ENCODE measurements at places on chromosomes 5 and 9. TPM values are rescaled to one million over a fixed set of nuclear protein-coding genes. Genes with fewer than 3 reads are reported as not detected.

Gene SEMA4D
- total RNA-seq: 5.3 TPM

GRCh38 chr5:169978714-169979113 lies 1.6 kb downstream of the INSYN2B start:
- peaks cover 9% of the 10 kb centered on the region for H3K36me3 ChIP-seq
- no peaks in the 10 kb centered on the region for H3K27me3 ChIP-seq
- no peak for DNase-seq
- no peak overlapping the region for H3K27ac ChIP-seq

Gene SPARC
- total RNA-seq: 0.54 TPM

Gene CTXN3
- not detected for total RNA-seq

DNA sequence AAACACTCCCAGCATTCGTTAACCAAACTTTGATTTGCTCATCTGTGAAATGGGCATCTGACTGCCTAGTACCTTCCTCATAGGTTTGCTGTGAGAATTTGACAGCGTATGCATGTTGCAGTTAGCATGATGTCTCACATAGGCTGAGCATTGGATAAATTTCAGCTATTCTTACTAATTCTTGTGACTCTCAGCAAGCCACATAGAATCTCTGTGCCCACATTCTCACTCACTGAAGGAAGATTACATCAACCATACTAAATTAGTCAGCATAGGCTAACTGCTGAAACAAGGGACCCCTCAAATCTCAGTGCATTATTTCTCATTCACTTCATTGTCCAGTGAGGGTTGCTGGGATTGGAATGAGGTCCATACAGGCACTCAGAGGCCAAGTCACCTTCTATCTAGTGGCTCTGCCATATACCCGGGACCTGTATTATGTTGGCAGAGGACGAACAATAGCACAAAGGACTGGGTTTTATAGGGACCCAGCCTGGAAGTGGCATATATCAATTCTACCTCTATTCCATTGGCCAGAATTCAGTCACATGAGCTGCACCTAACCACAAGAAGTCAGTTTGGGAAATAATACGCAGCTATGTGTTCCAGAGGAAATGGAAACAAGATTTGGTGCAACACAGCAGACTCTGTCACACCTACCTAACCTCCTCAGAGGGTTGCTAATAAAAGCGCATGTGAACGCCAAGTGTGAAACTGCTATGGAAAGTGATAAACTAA lies 4.2 kb upstream of the PTGER4 start:
- H3K4me1 ChIP-seq: peaks cover 14% of the 10 kb centered on the region
- H3K36me3 ChIP-seq: no peaks in the 10 kb centered on the region
- DNase-seq: no peak
- no peak overlapping the region for H3K27ac ChIP-seq

DNA sequence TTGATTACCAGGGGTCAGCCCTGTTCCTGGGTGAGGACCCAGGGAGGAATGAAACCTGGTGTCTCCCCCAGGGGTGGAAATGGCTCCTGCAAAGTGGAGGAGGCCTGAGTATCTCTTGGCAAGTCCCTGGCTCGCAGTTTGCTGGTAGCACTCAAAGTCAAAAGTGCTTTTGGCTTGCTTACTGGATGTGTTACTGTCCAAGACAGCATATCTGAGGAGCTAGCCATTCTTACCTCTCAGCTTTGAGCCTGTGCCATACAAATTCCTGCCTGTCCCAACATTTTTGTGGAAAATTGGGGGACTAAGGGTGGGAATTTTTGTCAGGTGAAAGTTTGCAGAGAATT lies 9.9 kb downstream of the ZNF618 start:
- DNase-seq: no peak
- H3K27me3 ChIP-seq: no peaks in the 10 kb centered on the region
- no peak overlapping the region for H3K27ac ChIP-seq
- no peaks in the 10 kb centered on the region for H3K36me3 ChIP-seq

DNA sequence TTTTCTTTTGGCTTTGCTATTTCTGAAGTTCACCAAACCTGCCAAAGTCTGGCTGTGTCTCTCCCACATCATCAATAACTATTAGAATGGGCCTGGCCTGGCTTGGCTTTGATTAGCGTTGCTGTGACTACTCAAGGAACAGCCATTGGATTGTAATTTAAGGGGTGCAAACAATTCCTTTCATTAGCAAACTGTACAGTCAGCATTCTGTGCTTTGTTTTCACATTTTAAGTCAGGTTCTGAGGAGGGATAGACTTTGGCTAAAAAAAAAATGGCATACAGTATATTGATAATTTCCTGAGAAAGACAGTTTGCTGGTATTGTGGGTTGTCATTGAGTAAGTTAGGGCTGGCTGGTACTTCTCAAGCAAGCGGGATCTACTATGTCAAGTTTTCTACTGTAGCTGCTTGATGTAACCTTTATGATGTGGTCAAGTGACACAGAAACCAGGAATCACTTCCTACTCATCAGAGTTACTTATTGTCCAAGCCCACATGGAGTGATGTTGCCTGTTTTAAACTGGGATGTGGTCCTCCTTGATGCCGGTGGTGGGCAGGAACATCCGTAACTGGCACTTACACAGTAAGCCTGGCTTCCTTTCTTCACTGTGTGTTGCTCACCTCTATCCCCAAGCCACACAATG lies 161.4 kb downstream of the CD180 start:
- peaks cover 9% of the 10 kb centered on the region for H3K4me1 ChIP-seq
- H3K36me3 ChIP-seq: no peaks in the 10 kb centered on the region
- H3K4me3 ChIP-seq: no peak overlapping the region
- no peak overlapping the region for H3K27ac ChIP-seq
- no peaks in the 10 kb centered on the region for H3K27me3 ChIP-seq
- DNase-seq: no peak

Gene TARS1
- 132 TPM for total RNA-seq

DNA sequence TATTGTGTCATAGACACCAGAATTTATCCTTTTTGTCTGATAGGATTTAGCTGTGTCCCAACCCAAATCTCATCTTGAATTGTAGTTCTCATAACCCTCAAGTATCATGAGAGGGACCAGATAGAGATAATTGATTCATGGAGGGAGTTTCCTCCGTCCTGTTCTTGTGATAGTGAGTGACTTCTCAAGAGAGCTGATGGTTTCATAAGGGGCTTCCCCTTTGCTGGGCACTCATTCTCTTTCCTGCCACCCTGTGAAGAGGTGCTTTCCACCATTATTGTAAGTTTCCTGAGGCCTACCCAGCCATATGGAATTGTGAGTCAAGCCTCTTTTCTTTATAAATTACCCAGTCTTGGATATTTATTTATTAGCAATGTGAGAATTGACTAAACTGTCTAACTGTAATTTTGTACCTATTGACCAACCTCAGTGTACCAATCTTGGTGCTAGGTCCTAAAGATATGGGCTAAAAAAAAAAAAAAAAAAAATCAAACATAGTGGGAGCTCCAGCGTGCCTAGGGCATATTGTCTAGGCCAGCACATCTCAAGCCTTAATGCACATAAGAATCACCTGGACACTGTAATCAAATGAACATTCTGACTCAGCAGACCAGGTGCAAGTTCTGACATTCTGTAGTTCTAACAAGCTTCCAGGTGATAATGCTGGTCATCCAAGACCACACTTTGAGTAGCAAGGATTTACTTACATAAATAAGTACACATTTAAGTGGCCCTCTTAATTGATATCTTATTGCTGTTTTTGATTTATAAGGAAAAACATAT lies 30.5 kb downstream of the ST8SIA4 start:
- H3K27ac ChIP-seq: no peak overlapping the region
- H3K4me1 ChIP-seq: peaks cover 10% of the 10 kb centered on the region
- peaks cover 4% of the 10 kb centered on the region for H3K36me3 ChIP-seq
- no peak for DNase-seq

- no peak overlapping the region for H3K27ac ChIP-seq
- no peaks in the 10 kb centered on the region for H3K4me1 ChIP-seq
- no peak overlapping the region for H3K4me3 ChIP-seq
- no peak for DNase-seq
- H3K36me3 ChIP-seq: no peaks in the 10 kb centered on the region
Observed at GRCh38 chr5:11984196-11984595, 80.0 kb upstream of the CTNND2 start.

Gene PLAA
- total RNA-seq: 33.7 TPM

DNA sequence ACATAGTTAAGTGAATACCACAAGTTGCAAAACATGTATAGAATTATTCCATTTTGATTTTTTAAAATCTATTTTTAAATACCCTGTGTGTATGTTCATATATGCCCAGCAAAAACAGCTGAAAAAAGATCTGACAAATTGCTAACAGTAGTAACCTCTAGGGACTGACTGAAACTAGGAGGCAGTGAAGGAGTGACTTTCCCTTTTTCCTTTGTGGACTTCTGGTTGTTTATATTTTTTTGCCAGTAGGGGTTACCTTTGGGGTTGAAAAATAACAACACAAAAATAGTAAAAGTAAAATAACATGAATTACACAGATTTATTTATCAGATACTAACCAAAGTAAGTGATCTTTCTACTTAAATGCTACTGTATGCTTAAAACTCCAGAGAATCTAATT lies 2.9 kb downstream of the MEGF9 start:
- H3K27ac ChIP-seq: peak overlapping the region; percentile 94
- no peaks in the 10 kb centered on the region for H3K27me3 ChIP-seq
- H3K4me1 ChIP-seq: peaks cover 77% of the 10 kb centered on the region
- H3K4me3 ChIP-seq: peak overlapping the region; percentile 84
- peaks cover 60% of the 10 kb centered on the region for H3K36me3 ChIP-seq

DNA sequence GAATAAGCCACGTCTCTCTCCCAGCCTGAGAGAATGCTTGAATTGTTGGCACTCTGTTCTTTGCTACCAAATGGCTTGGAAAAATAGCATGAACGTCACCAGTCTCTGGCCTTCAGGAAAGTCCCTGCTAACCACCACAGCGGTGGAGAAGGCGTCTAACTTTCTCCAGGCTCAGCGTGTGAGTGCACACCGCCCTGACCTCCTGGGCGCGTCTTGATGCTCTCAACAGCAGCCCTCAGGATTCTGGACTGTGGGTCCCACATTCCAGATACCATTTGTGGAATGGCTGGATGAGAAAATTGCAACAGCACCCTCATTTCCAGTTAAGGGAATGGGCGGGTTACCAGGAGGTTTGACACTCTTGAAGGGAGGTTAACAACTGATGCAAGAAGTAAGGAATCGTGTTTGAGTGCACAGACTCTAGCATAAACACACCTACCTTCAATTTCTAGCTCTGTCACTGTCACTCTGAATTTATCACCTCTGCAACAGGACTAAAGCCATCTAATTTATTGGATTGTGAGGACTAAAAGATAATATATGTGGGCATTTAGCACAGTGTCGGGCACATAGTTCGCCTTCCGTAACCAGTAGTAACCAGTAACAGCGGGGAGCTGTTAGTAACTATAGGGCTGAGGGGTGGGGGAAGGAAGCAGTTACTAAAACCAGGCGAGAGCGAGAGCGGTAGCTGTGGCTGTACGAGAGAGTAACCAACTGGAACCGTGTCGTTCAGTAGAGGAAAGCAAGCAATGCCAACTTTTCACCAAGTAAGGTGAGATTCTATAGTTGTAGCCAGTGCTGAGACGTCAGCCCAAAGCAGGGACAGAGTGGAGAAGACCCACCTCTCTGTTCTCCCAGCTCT lies 807 bp upstream of the PLGRKT start:
- peak overlapping the region; percentile 89 for H3K4me3 ChIP-seq
- peaks cover 19% of the 10 kb centered on the region for H3K4me1 ChIP-seq
- H3K27ac ChIP-seq: peak overlapping the region; percentile 92
- no peaks in the 10 kb centered on the region for H3K27me3 ChIP-seq
- peaks cover 14% of the 10 kb centered on the region for H3K36me3 ChIP-seq
- DNase-seq: peak; percentile 92

- no peak overlapping the region for H3K27ac ChIP-seq
- H3K27me3 ChIP-seq: no peaks in the 10 kb centered on the region
- no peaks in the 10 kb centered on the region for H3K36me3 ChIP-seq
- H3K4me1 ChIP-seq: peaks cover 8% of the 10 kb centered on the region
- DNase-seq: no peak
Observed at GRCh38 chr5:61617995-61618525, 286.0 kb downstream of the ZSWIM6 start.

GRCh38 chr5:52554293-52554692 lies 233.4 kb upstream of the ITGA1 start:
- H3K27me3 ChIP-seq: no peaks in the 10 kb centered on the region
- H3K36me3 ChIP-seq: no peaks in the 10 kb centered on the region
- H3K4me1 ChIP-seq: no peaks in the 10 kb centered on the region
- no peak for DNase-seq
- no peak overlapping the region for H3K4me3 ChIP-seq

DNA sequence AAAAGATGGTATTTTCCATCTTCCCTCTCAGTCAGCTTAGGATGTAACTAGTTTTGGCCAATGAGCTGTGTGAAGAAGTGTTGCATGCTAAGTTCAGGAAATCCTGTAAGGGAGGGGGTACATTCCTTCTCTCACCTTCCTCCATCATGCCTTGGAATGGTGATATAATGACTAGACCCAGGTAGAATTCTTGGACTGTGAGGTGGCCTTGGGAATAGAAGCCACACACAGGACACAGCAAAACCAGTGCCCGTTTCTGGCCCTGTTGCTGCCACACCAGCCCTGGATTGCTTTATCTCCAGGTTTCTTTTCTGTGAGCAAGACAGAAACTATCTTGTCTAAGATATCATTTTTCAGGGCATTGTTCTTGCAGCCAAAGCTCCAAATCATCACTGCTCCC lies 10.5 kb upstream of the ZNF354A start:
- H3K4me1 ChIP-seq: no peaks in the 10 kb centered on the region

DNA sequence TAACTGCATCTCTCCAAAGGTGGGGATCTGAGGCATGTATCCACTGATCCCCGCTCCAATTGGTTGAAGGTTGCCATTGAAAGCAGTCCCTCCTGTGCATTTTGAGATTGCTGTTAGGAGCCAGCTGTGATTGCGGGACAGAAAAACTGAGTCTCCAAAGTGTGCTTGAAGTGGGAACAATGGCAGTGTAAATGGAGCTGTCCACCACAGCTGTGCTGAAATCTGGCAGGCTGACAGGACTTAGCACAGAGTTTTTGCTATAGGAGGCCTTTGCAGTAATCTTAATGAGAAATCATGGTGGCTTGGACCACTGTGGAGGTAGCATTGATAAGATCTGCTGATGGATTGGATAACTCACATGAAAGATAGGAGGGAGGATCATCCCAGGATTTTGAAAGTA lies 3.3 kb downstream of the RNF20 start:
- peaks cover 36% of the 10 kb centered on the region for H3K36me3 ChIP-seq
- no peaks in the 10 kb centered on the region for H3K27me3 ChIP-seq
- no peak overlapping the region for H3K4me3 ChIP-seq
- H3K27ac ChIP-seq: no peak overlapping the region

Gene NMUR2
- total RNA-seq: not detected

GRCh38 chr9:16043756-16044578 lies 491.1 kb downstream of the CCDC171 start:
- H3K27me3 ChIP-seq: no peaks in the 10 kb centered on the region
- no peak overlapping the region for H3K27ac ChIP-seq
- no peaks in the 10 kb centered on the region for H3K4me1 ChIP-seq
- H3K36me3 ChIP-seq: no peaks in the 10 kb centered on the region

All from Karpas-422 (cell line).